Activated naive CD4-positive, alpha-beta T cell treated with anti-CD3 and anti-CD28 coated beads for 36 hours (primary cell): ENCODE measurements at places on chromosomes 4 and X. TPM values are rescaled to one million over a fixed set of nuclear protein-coding genes. Genes with fewer than 3 reads are reported as not detected.

TLR6 gene
- total RNA-seq: 3.6 TPM

PHOX2B gene
- not detected for total RNA-seq

EVC2 gene
- total RNA-seq: not detected

TMEM255A gene
- total RNA-seq: not detected

SYTL5 gene
- total RNA-seq: not detected

CDKL5 gene
- 0.91 TPM for total RNA-seq

MAGEB18 gene
- not detected for total RNA-seq

PAGE1 gene
- total RNA-seq: not detected

TEX13C gene
- not detected for total RNA-seq

TBC1D14 gene
- total RNA-seq: 24.6 TPM

PCDH10 gene
- total RNA-seq: not detected

OR13H1 gene
- not detected for total RNA-seq

MID1IP1 gene
- 83.3 TPM for total RNA-seq

TRAM1L1 gene
- total RNA-seq: not detected

CLDN22 gene
- not detected for total RNA-seq

MAGEB10 gene
- total RNA-seq: not detected

SCARB2 gene
- total RNA-seq: 5.4 TPM

PITX2 gene
- total RNA-seq: not detected

CXCL1 gene
- not detected for total RNA-seq

FATE1 gene
- total RNA-seq: not detected

ARSJ gene
- total RNA-seq: 0.05 TPM

LRCH2 gene
- not detected for total RNA-seq

UGT2B10 gene
- not detected for total RNA-seq

MAGEB2 gene
- total RNA-seq: not detected

FAM13A gene
- 1.6 TPM for total RNA-seq

CSN2 gene
- total RNA-seq: not detected

PABPC5 gene
- not detected for total RNA-seq

MBNL3 gene
- 15.8 TPM for total RNA-seq

GSPT2 gene
- 6.9 TPM for total RNA-seq

ZNF630 gene
- total RNA-seq: 1.3 TPM

XG gene
- not detected for total RNA-seq

DRD5 gene
- total RNA-seq: not detected

SLC2A9 gene
- 0.86 TPM for total RNA-seq

NAP1L2 gene
- total RNA-seq: 2.5 TPM

NSG1 gene
- 1.9 TPM for total RNA-seq

SNCA gene
- total RNA-seq: 1.0 TPM

CYLC1 gene
- total RNA-seq: not detected

UGT2B17 gene
- total RNA-seq: not detected

ADH1A gene
- not detected for total RNA-seq

SERTM2 gene
- total RNA-seq: 0.25 TPM

CLTRN gene
- 0.59 TPM for total RNA-seq

FAM236D gene
- total RNA-seq: not detected

ATP8A1 gene
- total RNA-seq: 27.6 TPM

DSPP gene
- total RNA-seq: not detected

CENPI gene
- 19.1 TPM for total RNA-seq

NR3C2 gene
- 5.3 TPM for total RNA-seq

GRIPAP1 gene
- 64.8 TPM for total RNA-seq

SULT1E1 gene
- not detected for total RNA-seq

CXCL6 gene
- total RNA-seq: not detected

TKTL2 gene
- not detected for total RNA-seq

PTCHD1 gene
- total RNA-seq: not detected

PNMA3 gene
- total RNA-seq: 0.98 TPM
